ENCODE measurements at places on chromosomes 12 and 14. TPM values are rescaled to one million over a fixed set of nuclear protein-coding genes. Genes with fewer than 3 reads are reported as not detected.

The DPPA3 gene
- not detected for total RNA-seq

DNA sequence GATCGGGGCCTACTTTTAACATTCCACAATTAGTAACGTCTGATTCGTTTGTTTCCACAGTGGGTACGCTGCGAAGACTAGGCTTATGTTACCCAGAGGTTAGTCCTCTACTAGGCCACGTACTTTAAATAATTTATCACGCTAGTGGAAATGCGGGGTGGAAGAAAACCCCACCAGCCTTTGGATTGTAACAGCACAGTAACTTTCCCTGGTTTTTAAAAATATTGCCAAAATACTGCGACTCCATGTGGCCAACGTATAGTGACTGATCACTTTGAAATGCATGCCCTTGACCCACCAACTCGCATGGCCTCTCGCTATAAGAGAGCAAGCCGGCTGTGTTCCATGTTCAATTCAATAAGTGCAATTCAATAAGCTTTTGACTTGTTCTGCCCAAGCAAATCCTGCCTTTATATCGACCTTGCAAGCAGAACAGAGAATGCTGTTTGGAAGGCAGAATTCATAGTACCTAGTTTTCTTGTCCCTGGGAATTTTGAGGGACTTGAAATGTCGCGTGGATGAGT is 882 bp upstream of the GTF2A1 start:
- no peak for DNase-seq

DNA sequence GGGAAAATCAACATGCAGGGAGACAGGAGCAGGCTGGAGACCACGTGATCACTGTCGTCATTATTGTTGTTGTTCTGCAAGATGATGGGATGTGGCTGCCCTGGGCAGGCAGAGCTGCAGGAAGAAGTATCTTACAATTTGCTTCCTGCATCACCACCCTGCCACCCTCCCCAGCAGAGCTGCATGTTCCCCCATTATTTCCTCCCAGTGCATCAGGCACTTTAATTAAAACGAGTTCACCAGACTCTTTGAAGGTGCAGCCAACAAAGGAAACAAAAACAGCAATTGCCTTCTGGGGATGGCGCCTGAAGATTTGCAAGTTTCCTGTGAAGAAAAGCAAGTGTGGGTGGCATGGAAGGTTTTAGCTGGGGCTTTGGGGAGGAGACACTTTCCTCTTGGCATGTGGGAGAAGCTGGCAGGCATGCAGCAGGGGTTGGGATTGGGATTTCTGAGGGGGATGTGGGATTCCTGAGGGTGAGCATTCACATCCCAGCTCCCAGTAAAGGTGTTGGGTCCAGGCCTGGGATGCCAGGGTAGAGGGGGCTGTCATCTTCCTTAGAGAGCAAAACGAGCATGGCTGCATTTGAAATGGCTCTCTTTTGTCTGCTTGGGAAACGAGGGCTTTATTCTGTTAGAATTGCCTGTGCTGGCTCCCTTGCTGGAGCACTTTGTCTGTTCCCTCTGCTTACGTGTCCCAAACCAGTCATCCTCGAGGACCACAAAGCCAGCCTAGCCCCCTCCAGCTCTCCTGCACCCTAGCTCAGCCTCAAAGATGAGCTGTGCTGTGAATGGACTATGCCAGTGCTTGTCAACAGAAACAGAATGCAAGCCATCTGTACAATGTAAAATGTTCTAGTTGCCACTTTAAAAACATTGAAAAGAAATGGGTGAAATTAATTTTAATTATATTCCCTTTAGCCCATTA is 11.5 kb upstream of the C14orf132 start:
- DNase-seq: no peak

- no peak for DNase-seq
Observed at GRCh38 chr12:127809275-127809674, 457.7 kb upstream of the TMEM132C start.
